ENCODE measurements at places on chromosomes 5 and 9.

- peaks cover 7% of the 10 kb centered on the region for H3K27me3 ChIP-seq
- no peaks in the 10 kb centered on the region for H3K4me1 ChIP-seq
- no peak for DNase-seq
- no peak overlapping the region for H3K4me3 ChIP-seq
- no peak overlapping the region for H3K27ac ChIP-seq
These were observed 477.8 kb downstream of the CTNND2 start for GRCh38 chr5:11426442-11426841.

DNA sequence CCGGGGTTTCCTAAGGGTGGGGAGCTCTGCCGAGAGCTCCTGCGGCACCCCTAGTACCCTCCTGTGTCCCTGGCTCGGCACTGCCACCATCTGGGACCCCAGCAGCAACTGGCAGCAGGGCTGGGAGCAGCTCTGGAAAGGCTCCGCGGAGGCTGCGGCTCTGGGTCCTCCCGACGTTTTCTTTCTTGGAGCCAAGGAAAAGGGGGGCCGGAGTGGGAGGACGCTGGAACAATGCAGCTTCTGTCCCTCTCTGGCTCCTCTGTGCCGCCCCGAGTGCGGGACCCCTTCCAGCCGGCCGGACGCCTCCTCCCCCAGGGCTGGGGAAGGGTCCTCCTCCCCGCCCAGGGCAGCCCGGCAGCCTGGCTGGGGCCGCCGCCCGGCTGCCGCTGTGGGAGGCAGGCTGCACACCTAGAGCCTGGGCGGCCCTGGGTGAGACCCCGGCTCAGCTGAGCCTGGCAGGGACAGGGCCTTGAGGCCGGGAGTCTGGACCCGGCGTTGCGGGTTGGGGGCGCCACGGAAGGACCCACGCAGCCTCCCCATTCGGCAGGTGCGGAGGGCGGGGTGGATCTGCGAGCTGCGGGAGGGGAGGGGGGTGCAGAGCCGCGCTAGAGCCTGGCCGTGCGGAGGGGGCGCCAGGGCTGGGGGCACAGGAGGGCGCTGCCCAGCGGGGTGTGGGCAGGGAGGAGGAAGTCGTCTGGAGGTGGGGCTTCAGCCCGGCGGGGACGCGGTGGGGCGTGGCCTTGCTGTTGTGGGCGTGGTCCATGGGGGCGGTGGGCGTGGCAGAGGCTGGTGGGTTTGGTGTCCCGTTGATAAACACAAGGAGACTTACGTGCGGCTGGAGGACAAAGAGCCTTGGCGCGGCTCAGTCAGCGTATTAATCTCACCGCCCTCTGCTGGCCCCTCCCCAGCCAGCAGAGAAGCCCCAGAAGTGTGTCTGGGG is 15.1 kb downstream of the GPSM1 start:
- no peaks in the 10 kb centered on the region for H3K36me3 ChIP-seq
- H3K27me3 ChIP-seq = no peaks in the 10 kb centered on the region
- H3K27ac ChIP-seq = no peak overlapping the region
- DNase-seq = peak; percentile 81

GRCh38 chr5:65475895-65476294 is 5.8 kb downstream of the ADAMTS6 start:
- H3K36me3 ChIP-seq = no peaks in the 10 kb centered on the region
- no peak for DNase-seq
- H3K27me3 ChIP-seq = peaks cover under 1% of the 10 kb centered on the region
- peaks cover 2% of the 10 kb centered on the region for H3K4me1 ChIP-seq
- H3K4me3 ChIP-seq = no peak overlapping the region

DNA sequence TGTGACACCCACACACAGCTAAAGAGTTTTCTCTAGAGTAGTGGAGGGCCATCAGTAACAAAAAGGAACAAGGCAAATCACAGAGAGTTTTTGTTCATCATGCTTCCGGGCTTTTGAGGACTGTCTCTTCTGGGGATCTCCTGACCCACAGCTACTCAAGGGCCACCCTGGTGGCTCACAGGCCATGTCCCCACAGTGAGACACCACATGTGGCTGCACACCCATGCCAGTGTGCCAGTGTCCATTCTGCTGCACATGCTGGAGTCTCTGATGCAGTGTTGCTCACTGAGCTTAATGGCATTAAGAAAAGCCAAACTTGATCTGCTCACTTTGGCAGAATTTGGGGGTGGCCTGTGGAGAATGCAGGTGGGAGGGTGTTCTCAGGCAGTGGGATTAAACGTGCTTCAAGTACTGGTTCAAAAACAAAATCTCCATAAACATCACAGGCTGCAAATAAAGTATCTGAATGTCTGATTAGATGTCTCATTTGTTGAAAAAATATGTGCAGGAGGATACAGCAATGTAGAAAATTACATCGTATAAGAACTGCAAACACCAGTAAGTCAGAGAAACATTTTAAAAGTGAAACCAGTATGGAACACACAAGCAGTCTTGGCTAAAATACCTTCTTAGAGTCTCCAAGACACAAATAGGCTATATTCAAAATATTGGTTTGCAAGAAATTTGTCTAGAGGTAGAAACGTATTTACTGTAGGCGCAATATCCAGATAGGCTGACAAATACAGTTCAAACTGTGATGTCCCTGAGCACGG is 11.0 kb downstream of the FREM1 start:
- H3K4me3 ChIP-seq = no peak overlapping the region
- no peaks in the 10 kb centered on the region for H3K4me1 ChIP-seq
- H3K27me3 ChIP-seq = peaks cover 3% of the 10 kb centered on the region

DNA sequence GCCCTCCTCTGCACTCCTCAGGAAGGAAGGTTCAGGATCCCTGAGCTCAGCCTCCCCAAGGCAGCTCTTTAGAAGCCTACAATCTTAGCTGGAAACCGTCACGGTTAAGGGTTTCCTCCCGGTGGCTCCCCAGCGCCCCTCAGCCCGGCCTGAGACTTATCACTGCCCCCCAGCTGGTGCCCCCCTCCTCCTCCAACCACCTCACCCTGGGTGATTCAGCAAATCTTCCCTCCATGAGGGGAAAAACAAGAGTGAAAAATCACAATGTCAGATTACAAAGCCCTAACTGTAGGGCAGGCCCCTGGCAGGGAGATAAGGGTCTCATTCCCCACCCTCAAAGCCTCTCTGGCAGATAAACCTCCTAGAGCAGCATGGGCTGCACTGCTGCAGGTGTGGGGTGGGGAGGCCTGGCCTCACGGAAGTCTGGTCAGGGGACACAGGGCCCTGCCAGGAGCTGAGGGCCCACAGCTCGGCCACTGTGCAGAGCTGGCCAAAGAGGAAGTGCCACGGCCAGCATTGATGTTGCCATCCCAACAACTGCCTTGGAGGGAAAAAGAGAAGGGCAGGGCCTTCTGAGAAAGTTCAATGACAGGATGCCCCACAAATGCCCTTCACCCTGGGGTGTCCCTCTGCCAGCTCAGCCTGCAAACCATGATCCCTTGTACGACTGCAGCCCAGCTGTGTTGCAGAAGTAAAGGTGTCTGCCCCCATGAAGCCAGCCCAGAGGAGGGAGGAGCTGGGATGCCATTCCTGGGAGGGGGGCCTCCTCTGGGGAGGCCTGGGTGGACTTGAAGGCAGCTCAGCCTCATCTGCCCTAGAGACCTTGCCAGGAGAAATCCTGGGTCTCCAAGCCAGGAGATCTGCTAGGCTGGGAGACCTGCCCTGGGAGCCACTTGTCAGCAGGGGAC is 25.9 kb downstream of the GFI1B start:
- H3K36me3 ChIP-seq = no peaks in the 10 kb centered on the region
- no peak overlapping the region for H3K4me3 ChIP-seq
- H3K27me3 ChIP-seq = peaks cover 33% of the 10 kb centered on the region
- H3K27ac ChIP-seq = no peak overlapping the region
- H3K4me1 ChIP-seq = no peaks in the 10 kb centered on the region

DNA sequence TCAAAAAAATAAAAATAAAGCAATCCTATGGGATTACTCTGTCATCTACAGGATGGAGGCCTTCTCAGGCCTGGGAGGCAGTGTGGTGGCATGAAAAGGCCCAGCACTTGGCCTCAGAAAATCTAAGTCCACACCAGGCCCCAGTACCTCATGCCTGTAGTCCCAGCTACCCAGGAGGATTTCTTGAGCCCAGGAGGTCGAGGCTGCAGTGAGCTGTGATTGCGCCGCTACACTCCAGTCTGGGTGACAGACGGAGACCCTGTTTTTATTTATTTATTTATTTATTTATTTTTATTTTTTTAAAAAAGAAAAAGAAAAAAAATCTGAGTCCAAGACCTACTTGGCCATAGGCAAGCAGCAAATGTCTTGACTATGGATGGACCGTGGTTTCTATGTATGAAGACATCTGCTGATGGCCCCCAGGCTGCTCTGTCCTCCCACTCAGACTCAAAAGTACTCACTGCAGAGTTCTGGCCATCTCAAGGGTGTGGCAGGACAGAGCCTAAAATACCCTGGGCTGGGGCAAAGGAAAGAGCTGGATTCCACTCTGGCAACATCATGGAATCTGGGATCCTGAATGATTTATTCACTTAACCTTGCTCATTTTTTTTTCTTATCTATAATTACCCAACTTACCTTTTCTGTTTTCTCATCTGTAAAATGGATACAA is 55.0 kb downstream of the ARHGEF37 start:
- no peak for DNase-seq
- H3K4me3 ChIP-seq = no peak overlapping the region
- H3K36me3 ChIP-seq = no peaks in the 10 kb centered on the region
- H3K4me1 ChIP-seq = peaks cover 13% of the 10 kb centered on the region
- no peaks in the 10 kb centered on the region for H3K27me3 ChIP-seq
- H3K27ac ChIP-seq = no peak overlapping the region

DNA sequence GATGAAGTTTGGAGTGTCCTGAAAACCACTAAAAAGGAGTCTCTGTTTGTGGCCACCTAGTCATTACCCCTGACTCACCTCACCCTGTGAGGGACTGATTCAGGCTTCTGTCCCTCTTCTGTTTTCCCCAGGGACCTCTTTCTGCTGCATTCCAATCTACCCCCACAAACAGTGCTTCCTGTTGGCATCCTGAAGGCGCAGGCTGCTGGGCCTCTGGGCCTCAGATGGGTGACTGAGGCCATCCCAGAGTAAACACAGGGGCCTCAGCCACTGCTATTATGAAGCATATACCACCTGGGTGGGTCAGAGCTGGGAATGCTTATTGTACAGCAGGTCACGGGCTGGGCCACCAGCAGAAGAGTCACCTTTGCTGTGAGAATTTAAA is 20.0 kb downstream of the MORN5 start:
- no peak overlapping the region for H3K27ac ChIP-seq
- peaks cover 9% of the 10 kb centered on the region for H3K27me3 ChIP-seq
- DNase-seq = no peak

DNA sequence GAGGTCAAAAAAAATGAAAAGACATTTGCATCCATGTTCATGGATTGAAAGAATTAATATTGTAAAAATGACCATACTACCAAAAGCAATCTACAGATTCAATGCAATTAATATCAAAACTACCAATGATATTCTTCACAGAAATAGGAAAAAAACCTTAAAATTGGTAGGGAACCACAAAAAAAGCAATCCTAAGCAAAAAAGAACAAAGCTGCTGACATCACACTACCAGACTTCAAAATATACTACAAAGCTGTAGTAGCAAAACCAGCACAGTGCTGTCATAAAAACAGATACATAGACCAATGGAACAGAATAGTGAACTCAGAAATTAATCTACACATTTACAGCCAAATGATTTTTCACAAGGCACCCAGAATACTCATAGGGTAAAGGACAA is 34.3 kb downstream of the RGMB start:
- peaks cover 14% of the 10 kb centered on the region for H3K36me3 ChIP-seq
- DNase-seq = no peak
- no peak overlapping the region for H3K4me3 ChIP-seq
- H3K4me1 ChIP-seq = no peaks in the 10 kb centered on the region
- H3K27me3 ChIP-seq = no peaks in the 10 kb centered on the region

- DNase-seq = no peak
- H3K36me3 ChIP-seq = peaks cover 15% of the 10 kb centered on the region
- H3K27ac ChIP-seq = no peak overlapping the region
- H3K4me3 ChIP-seq = no peak overlapping the region
- H3K27me3 ChIP-seq = no peaks in the 10 kb centered on the region
These were observed 83.6 kb downstream of the ANKH start for GRCh38 chr5:14787801-14788579.

GRCh38 chr9:106795031-106795430 is 67.9 kb upstream of the ZNF462 start:
- no peak for DNase-seq
- H3K27me3 ChIP-seq = no peaks in the 10 kb centered on the region
- H3K4me3 ChIP-seq = no peak overlapping the region
- no peaks in the 10 kb centered on the region for H3K4me1 ChIP-seq

- no peak for DNase-seq
- peak overlapping the region; percentile 18 for H3K27ac ChIP-seq
- peaks cover 6% of the 10 kb centered on the region for H3K36me3 ChIP-seq
- peaks cover 44% of the 10 kb centered on the region for H3K4me1 ChIP-seq
- H3K4me3 ChIP-seq = no peak overlapping the region
- no peaks in the 10 kb centered on the region for H3K27me3 ChIP-seq
These were observed 266.2 kb downstream of the ARHGAP26 start for GRCh38 chr5:143036146-143036927.

GRCh38 chr5:177304392-177305119 is 957 bp downstream of the PRELID1 start:
- peak overlapping the region; percentile 93 for H3K4me3 ChIP-seq
- peaks cover 58% of the 10 kb centered on the region for H3K4me1 ChIP-seq
- H3K36me3 ChIP-seq = peaks cover 41% of the 10 kb centered on the region

DNA sequence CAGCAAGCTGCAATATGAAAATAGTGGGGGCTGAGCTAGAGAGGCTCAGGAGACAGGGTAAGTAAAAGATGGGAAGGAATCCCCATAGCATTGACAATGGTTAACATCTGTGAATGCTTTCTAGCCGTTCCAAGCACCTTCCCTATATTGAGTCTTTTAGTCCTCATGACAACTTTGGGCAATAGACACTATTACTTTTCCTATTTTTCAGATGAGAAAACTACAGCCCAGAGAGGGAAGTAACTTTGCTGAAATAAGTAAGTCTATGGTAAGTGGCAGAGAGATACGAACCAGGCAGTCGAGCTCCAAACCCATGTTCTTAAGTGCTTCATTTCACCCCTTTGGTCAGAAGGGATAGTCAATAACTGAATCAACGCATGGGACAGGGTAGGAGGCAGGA is 94.5 kb downstream of the COL23A1 start:
- H3K36me3 ChIP-seq = no peaks in the 10 kb centered on the region
- H3K27me3 ChIP-seq = no peaks in the 10 kb centered on the region
- H3K4me3 ChIP-seq = no peak overlapping the region
- H3K4me1 ChIP-seq = no peaks in the 10 kb centered on the region
- H3K27ac ChIP-seq = no peak overlapping the region

GRCh38 chr5:102663749-102664530 is 91.2 kb upstream of the PAM start:
- H3K4me3 ChIP-seq = no peak overlapping the region
- H3K4me1 ChIP-seq = no peaks in the 10 kb centered on the region
- no peaks in the 10 kb centered on the region for H3K36me3 ChIP-seq
- H3K27me3 ChIP-seq = peaks cover 1% of the 10 kb centered on the region

Data from activated CD4-positive, alpha-beta T cell treated with anti-CD3 and anti-CD28 coated beads for 36 hours (primary cell).